Sigmoid colon (tissue), 7 donors: ENCODE measurements at places on chromosomes 3 and 15. TPM values are rescaled to one million over a fixed set of nuclear protein-coding genes. Genes with fewer than 3 reads are reported as not detected.
A peak's percentile ranks its signal among the peaks of the same experiment; 100 is the strongest.

- no peak for DNase-seq
Measured at GRCh38 chr15:32893421-32893820, 175.6 kb downstream of the GREM1 start.

DNA sequence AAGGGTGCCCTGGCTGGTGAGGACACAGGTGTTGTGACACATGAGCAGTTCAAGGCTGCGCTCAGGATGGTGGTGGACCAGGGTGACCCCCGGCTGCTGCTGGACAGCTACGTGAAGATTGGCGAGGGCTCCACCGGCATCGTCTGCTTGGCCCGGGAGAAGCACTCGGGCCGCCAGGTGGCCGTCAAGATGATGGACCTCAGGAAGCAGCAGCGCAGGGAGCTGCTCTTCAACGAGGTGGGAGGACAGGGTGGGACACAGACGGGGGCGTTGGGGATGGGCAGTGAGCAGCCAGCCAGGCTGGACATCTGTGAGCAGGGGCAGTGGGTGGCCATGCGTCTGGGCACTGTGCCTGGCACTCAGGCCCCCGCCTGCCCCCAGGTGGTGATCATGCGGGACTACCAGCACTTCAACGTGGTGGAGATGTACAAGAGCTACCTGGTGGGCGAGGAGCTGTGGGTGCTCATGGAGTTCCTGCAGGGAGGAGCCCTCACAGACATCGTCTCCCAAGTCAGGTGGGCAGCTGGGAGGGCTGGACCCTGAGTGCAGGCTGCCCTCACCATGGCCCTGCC lies 10.3 kb downstream of the ANKRD63 start:
- no peak for DNase-seq

DNA sequence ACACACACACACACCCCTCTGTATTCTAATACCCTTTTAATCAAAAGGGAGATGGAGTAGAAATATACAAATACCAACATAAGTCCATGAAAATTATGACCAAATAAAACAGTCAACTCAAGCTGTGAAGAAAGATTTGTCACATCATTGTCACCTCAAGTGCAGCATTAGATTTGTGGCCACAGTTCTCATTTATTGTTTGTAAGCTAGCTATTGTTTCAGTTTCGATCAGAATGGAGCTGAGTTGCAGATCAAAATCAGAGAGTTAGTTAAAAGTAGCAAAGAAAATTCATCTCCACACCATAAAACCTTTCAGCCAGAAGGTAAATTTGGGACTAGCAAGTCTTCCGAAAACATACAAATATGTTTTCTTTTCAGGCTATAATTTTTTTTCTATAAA lies 267.7 kb upstream of the LMCD1 start:
- DNase-seq: no peak

DNA sequence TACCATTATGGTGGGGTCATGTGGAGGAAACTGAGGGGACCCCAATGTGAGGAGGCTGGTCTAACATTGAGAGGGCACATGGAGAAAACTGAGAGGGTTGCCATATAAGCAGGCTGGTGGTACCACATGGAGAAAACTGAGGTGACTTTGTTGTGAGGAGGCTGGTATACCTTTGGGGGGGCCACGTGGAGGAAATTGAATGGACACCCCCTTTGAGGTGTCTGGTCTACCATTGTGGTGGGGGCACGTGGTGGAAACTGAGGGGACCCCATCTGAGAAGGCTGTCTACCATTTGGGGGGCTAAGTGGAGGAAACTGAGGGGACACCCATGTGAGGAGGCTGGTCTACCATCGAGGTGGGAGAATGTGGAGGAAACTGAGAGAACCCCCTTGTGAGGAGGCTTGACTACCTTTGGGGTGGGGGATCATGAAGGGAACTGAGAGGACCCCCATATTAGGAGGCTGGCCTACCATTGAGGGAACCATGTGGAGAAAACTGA lies 163.8 kb downstream of the FBLN2 start:
- DNase-seq: no peak

DNA sequence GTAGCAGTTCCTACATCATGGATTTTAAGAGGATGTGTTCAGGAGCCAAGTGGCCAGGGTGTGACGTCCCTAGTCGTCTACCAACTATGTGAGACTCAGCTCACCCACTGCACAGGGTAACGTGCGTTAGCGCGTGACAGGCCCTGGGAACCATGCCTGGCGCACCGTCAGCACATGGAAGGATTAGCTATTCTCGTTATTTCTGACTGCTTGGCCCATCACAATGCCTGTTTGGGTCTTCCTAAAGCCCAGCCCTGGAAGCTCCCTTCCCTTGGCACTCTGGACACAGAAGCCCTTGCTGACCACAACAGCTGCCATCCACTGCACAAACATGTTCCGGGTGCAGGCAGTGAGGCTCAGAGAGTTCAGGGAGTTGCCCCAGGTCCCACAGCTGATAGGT lies 91.0 kb upstream of the RPL32 start:
- no peak for DNase-seq

LRRC31 gene
- total RNA-seq: not detected

DNA sequence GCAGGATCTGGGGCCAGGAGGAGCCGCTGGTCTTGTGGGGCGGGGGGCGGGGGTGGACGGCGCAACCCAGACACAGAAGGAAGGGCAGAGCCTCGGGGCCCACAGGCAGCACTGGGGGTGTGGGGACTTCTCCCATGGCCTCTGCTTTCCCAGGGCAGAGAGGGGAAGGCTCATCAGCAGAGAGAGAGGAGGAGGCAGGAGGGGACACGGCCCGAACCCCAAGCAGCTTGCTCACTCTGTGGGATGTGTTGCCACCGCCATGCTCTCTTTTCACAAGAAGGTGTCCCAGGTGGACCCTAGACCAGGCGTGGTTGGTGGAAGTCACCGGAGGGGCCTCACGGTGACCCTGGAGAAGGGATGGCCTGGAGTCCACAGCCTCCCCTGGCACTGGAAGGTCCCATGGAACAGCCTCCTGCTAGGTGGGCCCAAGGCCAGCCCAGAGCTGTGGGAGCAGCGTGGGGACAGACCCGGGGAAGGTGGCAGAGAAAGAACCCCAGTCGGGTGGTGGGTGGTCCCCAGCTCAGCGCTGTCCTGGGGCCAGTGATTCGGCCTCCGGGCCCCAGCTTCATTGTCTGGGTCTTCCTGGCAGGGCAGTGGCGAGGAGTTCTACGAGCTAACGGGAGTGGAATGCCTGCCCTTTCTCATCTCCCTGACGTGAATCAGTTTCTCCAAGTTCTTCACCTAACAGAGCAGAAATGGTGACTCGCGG lies 46.8 kb upstream of the PCSK6 start:
- DNase-seq: peak; percentile 46

DNA sequence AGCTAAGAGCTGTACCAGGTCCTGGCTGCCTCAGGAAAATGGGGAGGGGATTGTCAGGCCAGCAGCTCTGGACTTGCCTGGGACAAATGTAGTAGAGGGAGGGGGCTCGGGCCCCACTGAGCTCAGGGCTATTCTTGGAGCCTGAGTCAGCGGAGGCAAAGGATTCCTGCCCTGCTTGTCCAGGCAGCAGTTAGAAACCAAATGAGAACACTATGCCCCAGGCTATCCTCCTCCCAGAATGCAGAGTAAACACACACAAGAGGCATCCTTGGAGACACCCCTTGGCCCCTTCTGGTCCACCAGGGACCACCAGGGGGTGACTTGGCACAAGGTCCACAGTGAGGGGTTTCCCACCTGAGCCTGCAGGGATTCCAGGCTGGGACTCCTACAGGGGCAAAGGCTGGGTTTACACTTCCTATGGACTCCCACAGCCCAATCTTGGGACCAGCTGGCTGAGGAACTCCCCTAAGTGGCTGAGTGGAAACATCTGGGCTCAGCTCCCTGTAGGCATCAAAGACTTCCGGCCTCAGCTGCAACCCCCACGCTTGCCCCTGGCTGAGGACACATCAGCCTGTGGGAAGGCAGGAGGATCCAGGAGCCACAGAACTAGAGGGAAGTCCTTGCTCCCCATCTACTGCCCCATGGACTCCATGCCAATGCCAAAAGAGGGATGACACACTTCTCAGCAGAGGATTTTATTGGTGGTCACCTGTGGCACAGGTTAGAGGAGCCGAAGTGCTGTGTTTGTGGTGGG lies 3.4 kb upstream of the COL7A1 start:
- no peak for DNase-seq

GNAT1 gene
- total RNA-seq: not detected

LRRN1 gene
- 1.1 TPM for total RNA-seq

DNA sequence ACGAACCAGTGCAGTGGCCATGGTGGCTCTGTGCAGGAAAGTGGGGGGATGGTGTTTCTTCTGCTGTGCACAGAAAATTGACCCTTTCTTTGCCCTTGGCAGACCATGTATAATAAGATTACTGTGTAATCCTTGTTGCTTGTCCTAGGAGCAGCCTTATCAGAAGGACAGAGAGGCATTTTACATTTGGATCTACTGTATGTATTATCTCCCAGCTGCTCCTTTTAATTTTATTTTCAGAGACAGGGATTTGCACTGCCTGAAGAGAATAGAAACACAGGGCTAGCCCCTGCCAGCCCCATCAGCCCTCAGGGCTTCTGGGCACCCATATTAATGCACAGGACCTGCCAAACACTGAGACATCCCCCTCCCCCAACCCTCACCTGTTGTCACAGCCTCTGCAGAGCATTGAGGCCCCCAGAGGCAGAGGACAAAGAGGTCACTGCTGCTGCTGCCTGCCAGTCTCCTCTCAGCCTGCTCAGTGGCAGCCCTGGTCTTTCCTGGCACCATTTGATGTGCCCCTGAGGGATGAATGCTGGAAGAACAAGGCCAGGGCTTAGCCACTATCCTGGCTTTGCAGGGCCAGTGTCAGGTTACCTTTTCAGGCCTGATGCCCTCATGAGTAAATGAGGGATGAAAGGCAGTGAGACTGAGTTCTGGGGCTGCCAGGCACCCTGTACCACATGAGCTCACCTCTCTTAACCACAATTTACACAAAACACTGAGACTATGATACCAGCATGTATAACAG lies 533.4 kb downstream of the NTRK3 start:
- no peak for DNase-seq

GRCh38 chr3:133487920-133488540 lies 85.5 kb upstream of the CDV3 start:
- DNase-seq: no peak

DNA sequence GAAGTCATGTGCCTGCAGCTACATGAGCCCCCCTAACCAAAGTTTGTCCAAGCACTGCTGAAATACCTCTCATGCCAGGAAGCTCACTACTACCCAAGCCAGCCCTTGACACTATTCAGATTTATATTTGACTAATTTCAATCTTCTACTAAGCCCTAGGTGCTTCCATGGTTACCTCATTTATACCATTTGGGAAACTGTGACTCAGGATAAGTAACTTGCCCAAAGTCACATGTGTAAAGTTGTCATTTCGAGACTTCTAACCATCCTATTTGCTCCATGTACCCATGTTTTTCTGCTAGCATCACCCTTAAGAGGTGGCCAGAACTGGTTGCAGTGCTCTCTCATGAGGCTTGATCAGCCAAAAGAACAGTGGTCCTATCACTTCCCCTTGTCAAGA lies 20.7 kb upstream of the TIMP4 start:
- DNase-seq: no peak

GRCh38 chr3:46812237-46812791 lies 50.9 kb downstream of the MYL3 start:
- peak; percentile 84 for DNase-seq

GRCh38 chr3:160129459-160130061 lies 95.7 kb upstream of the C3orf80 start:
- no peak for DNase-seq

GRCh38 chr15:65086680-65087111 lies 10.2 kb downstream of the KBTBD13 start:
- DNase-seq: peak; percentile 68

DNA sequence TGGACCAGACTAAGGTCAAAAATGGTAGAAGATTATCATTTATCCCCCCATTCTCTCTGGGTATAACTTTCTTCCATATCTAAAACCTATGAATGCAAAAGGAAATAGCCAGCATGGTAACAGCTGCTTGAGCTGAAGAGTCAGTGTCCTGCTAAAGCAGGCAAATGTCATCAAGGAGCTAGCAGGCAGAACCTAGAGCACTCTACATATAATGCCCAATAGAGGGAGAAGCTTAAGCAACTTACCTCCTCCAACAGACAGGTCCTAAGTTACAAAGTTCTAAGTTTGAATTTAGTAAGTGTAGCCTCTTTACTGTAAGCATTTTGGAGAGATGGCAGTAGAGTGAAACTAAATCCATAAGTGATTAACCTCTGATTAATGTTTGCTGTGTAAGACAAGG lies 7.7 kb downstream of the RAF1 start:
- DNase-seq: no peak

- DNase-seq: no peak
Measured at GRCh38 chr3:23213813-23214212, 10.7 kb downstream of the UBE2E2 start.

CD200 gene
- total RNA-seq: 4.4 TPM
